ENCODE measurements at places on chromosomes 7 and 10.
A peak's percentile ranks its signal among the peaks of the same experiment; 100 is the strongest.

DNA sequence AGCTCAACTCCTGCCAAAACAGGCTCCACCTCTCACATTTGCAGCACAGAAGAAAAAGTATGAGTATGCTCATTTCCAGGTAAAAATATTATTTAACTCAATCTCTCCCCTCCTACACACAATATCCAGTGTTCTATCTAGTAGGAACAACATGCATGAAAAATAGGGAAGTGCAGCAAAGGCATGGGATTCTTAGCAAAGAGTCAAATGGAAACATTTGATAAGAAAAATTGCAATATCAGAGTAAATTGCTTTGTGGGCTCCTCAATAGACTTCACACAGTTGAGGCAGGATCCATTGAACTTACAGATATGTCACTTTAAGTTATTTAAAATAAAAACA is 150.9 kb downstream of the ANK3 start:
- peak; percentile 50 for DNase-seq

GRCh38 chr7:37683246-37684120 is at the start of gene GPR141:
TSS of gene GPR141 (plus strand) at chr7:37683766. CDS start at chr7:37740394, 56,628 bp downstream.
- DNase-seq = peak; percentile 88

DNA sequence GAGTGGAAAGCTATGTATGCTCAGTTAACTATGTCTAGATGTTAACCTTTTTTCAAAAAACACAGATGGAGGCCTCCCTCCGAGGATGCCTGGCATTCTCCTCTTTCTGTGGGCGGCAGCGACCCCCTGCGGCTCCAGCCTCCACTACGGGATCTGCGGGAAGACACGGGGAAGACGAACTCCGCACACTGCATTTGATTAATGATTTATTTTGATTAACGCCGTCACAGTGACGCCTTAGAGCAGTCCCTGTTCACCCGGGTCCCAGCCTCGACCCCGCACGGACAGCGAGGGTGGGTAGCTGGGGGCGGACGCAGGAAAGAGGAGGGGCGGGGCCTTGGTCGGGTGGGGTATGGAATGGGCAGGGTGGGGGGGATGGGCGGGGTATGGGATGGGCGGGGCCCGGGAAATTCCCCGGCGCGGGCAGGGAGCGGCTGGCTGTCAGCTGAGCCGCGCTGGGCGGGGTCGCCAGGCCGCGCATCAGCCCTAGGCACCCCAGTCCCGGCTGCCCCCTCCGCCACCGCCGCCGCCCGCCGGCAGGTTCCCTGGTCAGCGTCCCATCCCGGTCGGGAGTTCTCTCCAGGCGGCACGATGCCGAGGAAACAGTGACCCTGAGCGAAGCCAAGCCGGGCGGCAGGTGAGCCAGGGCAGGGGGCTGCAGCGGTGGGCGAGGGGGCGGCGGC is at the start of gene OPTN:
TSS of gene OPTN (plus strand) at position 498 of the 683 bp plus-strand sequence. CDS start 8,960 bp downstream, outside the sequence.
- peak; percentile 89 for DNase-seq

DNA sequence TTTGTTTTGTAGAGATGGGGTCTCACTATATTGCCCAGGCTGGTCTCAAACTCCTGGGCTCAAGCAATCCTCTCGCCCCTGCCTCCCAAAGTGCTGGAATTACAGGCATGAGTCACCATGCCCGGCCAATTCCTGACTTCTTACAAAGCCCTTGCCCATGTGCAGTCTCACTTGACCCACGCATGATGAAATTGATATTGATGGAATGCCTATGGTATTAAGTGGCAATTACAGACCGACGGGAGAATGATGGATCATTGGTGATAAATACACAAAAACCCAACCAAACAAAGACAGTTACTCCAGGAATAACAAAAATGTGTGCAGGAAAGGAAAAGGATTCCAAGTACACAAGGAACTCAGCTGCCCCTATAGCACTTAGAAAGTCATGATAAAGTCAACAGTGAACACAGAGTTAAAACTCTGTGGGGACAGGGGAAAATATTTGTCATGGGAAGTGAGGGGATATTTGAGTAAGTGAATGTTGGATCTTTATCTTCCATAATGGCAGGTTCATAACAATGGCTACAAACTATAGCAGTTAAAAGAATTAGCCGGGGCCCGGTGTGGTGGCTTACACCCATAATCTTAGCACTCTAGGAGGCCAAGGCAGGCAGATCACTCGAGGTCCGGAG is 21.6 kb downstream of the HIP1 start:
- no peak for DNase-seq

GRCh38 chr7:43559171-43559945 is 23.6 kb upstream of the STK17A start:
- no peak for DNase-seq

GRCh38 chr10:84587789-84588188 is 259.4 kb downstream of the CCSER2 start:
- no peak for DNase-seq

DNA sequence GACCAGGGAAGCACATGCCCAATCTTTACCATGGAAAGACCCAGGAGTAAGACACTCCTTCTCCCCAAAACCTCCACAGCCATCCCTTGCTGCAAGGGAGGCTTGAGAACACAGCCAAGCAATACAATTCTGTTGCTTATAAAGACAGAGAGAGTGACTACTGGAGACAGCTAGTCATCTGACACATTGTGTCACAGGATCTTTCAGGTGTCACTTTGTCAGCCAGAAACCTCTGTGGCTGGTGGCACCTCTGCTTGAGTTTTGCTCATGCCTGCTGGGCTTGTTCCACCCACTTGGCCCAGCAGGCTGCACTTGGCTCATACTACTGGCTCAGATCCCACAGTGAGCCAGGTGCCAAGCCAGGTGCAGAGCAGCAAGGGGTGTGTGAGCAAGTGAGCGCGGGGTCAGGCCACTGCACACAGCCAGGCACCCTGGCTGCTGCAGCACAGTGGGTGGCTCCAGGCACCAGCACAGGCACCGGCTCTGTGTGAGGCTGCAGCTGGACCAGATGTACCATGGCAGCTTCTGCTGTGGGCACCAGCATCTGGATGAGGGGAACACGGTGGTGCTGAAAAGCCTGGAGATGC is 12.4 kb upstream of the PRLHR start:
- no peak for DNase-seq

DNA sequence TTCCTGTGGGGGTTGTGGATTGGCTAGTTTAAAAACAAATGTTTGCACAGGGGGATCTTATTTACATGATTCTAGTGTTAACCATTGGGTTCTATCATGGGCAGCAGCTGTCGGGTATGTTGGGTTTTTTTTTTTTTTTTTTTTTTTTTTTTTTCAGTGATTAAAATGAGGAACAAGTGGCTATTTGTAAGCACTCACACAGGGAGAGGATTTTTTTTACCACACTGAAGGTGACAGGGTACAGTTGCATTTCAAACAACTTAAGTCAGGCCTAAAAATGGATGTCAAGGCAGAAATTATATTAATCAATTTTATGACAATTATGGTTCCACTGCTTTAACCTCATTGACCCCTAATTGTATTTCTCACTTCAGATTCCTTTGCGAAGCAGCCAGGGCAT is 92.8 kb downstream of the CD36 start:
- peak; percentile 49 for DNase-seq

DNA sequence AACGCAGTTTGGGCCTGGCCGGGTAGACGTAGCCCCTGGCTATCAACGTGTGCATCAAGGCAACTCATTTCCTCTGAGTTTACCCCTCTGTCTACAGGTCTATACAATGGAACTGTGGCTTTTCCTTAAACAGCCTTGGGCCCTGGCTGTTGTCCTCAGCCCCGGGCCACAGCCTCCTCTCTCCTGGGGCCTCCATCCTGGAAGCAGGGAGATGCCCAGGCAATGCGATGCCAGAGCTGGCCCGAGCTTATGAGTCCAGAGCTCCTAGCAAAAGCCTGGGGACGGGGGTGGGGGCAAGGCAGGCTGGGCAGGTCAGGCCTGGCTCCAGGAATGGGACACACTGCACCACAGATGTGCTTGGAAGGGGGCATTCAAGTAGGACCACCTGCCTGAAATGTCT is 89.6 kb upstream of the SMNDC1 start:
- DNase-seq = no peak

GRCh38 chr7:157715071-157715937 is 378.5 kb downstream of the DNAJB6 start:
- no peak for DNase-seq

DNA sequence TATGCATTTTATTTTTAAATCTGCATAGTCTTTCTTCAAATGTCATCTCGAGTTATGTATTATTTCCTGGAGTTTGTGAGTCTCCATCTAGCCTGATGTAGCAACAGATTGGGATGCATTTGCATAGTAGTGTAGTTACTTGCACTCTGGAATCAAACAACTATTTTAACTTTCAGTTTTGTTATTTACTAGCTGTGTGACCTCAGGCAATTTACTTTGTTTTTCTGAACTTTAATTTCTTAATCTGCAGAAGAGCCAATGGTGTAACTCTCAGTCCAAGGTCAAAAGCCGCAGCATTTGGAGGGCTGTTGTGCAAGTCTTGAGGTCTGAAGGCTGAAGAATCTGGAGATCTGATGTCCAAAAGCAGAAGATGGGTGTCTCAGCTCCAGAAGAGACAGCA is 175.8 kb upstream of the SORCS1 start:
- no peak for DNase-seq

GRCh38 chr10:132630666-132631337 is 93.2 kb downstream of the INPP5A start:
- DNase-seq = no peak

GRCh38 chr10:16870331-16870730 is 53.1 kb upstream of the RSU1 start:
- no peak for DNase-seq

- no peak for DNase-seq
These were observed 71.1 kb upstream of the CAMK2B start for GRCh38 chr7:44396496-44396895.

DNA sequence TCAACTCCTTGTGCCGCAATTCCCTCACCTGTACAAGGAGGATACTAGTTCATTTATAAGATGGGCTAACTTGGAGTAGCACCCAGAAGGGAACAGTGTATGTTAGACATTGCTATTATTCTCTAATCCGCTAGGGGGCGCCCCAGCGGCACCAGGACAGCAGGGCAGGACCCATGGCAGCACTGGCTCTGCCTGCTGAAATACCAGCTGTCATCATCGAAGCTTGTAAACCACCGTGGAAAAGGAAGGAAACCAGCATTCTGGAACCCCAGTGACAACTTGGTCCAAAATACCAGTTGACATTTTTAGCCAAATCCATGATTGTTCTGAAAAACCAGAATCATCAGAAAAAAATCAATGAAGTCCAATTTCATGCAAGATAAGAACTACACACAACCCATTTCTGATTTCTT is 134.4 kb downstream of the ITGA8 start:
- DNase-seq = peak; percentile 47

- no peak for DNase-seq
These were observed 666.7 kb upstream of the FOXK1 start for GRCh38 chr7:4015371-4015770.

DNA sequence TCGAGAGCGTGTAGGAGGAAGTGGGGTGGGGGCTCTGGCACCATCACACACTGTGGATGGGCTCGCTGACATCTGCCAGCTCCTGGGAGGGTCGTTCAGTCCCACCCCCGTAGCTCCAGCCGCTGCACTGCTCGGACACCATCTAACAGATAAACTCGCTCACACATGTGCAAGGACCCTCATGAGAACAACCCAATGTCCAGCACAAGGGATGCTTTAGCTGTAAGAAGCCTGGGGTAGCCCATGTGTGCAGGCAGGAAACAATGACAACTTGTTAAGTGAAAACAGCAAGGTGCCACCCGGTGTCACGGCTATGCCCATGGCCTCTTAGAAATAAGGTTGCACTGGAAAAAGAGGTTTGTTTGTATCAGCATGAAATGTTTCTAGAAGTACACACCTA is 14.1 kb downstream of the OGDHL start:
- no peak for DNase-seq

- DNase-seq = no peak
These were observed 23.6 kb downstream of the BMPER start for GRCh38 chr7:33928986-33929385.

- no peak for DNase-seq
These were observed 777.2 kb upstream of the C7orf33 start for GRCh38 chr7:147813316-147813715.

GRCh38 chr7:10930551-10930950 is 43.1 kb upstream of the PHF14 start:
- DNase-seq = no peak

- DNase-seq = no peak
These were observed 14.2 kb downstream of the TFR2 start for GRCh38 chr7:100627238-100627549.
